ENCODE measurements at places on chromosomes 7 and 10.

GRCh38 chr10:37314862-37315261, 189.5 kb downstream of the ANKRD30A start:
- DNase-seq: no peak

- DNase-seq: no peak
Measured at GRCh38 chr7:39299695-39300094, 266.5 kb upstream of the YAE1 start.

GRCh38 chr10:7421526-7421925, 10.7 kb upstream of the SFMBT2 start:
- DNase-seq: peak; percentile 45

DNA sequence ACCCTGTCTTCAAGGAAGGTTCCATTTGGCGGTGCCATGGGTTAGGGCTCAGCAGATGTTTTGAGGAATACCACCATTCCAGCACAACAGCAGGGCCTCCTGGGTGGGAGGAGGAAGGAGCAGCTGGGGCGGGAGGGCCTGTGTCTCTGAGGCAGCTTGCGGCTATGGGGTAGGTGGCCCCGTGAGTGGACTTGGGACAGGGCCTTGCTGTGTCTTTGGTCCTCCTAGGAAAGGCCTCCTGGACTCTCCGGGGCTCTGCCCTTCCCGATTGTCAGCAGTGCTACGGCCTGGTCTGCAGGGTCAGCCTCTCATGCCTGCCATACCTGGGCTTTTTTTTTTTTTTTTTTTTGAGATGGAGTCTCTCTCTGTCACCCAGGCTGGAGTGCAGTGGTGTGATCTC, 96.7 kb downstream of the PAXIP1 start:
- no peak for DNase-seq

- DNase-seq: no peak
Measured at GRCh38 chr7:67743501-67743900, 746.9 kb downstream of the TYW1 start.

DNA sequence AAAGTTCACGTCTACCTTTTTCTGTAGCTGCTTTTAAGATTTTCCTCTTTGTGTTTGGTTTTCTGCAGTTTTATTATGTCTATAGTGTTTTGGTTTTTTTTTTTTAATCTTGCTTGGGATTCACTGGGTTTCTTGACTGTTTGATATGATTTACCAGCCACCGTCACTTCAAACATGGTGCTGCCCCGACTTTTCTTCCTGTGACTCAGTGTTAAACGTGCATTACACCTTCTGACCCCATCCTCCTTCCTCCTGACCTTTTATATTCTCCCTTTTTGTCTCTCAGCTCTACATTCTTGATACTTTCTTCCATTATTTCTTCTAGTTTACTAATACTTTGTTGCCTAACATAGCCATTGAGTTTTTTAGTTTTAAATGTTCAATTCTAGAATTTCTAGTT, 61.5 kb downstream of the GNA12 start:
- no peak for DNase-seq

GRCh38 chr10:86666538-86666937, 1.8 kb upstream of the LDB3 start:
- no peak for DNase-seq

GRCh38 chr10:62638062-62638477, 166.4 kb upstream of the ADO start:
- no peak for DNase-seq

- DNase-seq: no peak
Measured at GRCh38 chr7:85498031-85498430, 311.2 kb upstream of the SEMA3D start.

- no peak for DNase-seq
Measured at GRCh38 chr10:106384496-106384895, 780.0 kb downstream of the SORCS1 start.

- peak; percentile 70 for DNase-seq
Measured at GRCh38 chr10:3848005-3848774, 63.2 kb upstream of the KLF6 start.

DNA sequence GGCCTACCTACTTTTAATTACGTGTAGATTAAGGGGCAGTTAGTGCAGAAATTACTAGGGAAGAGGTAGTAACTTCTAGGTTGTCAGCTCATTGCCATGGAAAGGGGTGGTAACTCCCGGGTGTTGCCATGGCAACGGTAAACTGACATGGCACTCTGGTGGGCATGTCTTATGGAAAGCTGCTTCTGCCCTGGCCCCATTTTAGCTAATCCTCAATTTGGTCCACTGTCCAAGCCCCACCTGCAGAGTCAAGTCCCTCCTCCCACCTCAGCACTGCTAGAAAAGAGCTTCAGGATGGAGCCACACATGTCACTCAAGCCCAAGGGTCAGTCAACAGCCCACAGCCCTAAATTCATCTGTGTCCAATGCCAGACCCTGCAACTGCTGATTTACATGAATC, 7.5 kb upstream of the ZKSCAN1 start:
- no peak for DNase-seq

DNA sequence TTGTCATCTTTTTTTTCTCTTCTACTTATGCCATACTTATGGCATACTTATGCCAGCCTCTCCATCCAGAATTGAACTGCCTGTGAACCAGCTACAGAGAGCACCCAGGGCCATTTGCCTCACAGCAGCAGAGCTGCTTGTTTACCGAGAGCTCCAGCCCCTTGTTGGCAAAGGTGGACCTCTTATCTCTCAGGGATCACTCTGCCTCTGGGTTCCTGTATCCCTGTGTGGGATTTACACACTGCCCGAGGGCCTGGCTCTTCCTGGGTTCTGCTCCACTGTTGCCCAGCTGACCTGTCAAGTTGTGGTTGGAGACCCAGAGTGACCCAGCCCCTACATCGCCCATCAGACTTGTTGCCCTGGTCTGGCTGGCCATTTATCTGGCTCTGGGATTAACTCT, 22.3 kb downstream of the MRPS33 start:
- DNase-seq: no peak

- no peak for DNase-seq
Measured at GRCh38 chr10:89162596-89162995, 44.5 kb downstream of the CH25H start.

DNA sequence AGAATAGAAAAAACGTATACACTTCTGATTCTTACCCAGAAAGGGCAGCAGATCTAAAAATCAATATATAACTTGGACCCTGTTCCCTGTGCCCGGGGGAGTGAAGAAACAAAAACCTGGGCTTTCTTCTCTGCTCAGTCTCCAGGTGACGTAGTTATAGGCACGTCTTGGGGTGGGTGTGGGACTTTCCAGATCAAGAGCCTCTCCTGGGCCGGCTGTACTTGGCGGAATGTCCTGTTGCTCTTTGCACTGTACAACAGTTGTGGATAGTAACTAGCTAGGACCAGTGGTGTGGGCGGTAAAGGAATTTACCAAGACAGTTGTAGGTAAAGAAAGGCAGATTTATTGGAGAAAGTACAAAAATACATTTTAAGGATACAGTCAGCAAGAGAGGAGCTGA, 40.4 kb upstream of the STEAP4 start:
- DNase-seq: no peak

- DNase-seq: no peak
Measured at GRCh38 chr7:134714470-134715205, 64.8 kb upstream of the CALD1 start.

DNA sequence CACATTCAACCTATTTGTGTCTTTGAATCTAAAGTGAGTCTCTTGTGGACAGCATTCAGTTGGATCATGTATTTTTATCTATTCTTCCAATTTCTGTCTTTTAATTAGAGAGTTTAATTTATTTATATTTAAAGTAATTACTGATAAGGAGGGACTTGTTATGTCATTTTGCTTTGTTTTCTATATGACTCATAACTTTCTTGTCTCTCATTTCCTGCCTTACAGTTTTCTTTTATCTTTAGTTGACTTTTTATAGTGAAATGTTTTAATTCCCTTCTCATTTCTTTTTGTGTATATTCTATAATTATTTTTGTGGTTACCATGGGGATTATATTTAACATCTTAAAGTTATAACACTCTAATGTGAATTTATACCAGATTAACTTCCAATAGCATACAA, 7.3 kb upstream of the ZNF518A start:
- DNase-seq: no peak

DNA sequence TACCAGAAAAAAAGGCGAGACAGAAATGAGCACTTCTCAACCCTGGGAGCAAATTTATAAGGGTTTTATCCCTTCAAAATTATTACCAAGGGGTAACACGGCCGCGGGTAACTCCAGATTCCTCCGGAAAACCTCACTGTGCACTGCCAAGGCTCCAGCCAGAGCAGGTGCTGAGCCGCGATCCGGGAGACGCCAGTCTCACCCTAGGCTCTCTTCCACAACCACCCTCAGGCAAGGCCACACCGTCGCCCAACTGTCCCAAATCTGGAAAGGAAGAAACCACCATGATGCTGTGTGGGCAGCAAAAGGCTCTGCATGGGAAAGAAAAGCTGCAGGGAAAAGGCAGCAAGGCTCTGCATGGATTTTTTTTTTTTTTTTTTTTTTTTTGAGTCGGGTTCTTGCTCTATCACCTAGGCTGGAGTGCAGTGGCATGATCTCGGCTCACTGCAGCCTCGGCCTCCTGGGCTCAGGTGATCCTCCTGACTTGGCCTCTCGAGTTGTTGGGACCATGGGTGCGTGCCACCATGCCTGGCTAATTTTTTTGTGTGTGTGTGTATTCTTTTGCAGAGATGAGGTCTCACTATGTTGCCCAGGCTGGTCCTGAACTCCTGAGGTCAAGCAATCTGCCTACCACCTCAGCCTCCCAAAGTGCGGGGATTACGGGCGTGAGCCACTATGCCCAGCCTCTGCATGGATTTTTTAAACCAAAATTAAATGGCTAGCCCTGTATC, 39.0 kb downstream of the MAD1L1 start:
- no peak for DNase-seq

DNA sequence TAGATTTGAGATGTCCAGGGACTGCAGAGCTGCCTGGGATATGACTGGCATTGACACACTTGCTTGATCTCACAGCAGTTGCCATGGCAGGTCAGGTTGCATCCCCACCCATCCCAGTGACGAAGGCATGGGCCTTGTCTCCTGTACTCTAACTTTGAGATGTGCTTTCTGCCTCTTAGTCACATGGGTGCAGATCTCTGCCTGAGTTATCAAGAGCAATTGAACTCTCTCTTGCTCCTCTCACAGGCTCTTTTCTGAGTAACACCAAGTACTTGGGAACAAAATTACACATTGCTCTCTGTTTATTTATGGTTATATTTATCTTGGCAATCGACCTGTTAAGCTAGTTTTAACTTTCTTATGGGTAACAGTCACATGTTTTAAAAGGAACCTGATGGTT, 237.3 kb downstream of the NSUN6 start:
- no peak for DNase-seq

DNA sequence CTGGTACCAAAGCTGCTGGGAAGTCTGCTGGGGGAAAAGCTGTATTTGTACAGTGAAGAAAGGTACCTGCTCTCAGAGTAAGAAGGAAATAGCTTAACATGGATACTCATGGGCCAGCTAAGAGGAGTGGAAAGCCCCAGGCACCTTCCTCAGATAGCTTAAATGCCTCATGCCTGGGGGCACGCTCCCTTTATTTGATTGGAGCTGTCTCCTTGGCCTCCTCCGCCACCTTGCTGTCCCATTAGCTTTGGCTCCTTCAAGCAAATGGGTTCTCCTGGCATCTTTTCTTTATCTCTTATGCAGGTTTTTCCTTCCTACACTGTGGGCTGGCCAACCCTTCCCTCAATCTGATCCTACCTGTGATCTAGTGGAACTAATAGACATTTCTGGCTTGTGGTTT, 318.5 kb downstream of the SH2D4B start:
- no peak for DNase-seq

DNA sequence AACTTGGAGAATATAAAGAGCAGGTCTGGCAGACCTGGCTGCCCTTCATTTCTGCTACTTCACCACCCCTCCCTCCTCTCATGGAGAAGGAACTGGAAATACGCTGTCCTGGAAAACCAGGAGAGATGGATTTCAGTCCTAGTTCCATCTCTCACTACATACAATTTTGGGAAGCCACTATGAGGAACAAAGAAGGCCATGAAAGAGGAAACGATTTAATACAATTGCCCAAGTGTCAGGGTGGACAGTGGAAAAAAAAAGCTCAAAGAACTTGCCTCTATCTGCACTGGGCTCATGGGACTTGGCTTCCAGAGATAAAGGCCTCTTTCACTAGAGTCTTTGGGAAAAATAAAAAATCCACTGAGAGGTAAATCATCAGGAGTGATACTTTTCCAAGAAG, 561.7 kb downstream of the KCNMA1 start:
- no peak for DNase-seq

DNA sequence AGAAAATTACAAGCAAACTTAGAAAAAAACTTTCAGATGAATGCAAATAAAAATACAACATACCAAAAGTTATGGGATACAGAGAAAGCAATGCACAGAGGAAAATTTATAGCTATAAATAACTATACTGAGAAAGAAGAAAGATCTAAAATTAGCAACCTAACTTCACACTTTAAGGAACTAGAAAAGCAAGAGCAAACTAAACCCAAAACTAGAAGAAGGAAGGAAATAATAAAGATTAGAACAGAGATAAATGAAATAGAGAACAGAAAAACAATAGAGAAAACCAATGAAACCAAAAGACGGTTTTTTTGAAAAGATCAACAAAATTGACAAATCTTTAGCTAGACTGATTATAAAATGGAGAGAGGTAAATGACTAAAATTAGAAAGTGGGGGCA, 9.6 kb upstream of the STRA8 start:
- DNase-seq: no peak

GRCh38 chr7:123533553-123533917, 860 bp downstream of the IQUB start:
- DNase-seq: no peak

GRCh38 chr7:151735851-151736402, 141.0 kb downstream of the PRKAG2 start:
- DNase-seq: no peak

DNA sequence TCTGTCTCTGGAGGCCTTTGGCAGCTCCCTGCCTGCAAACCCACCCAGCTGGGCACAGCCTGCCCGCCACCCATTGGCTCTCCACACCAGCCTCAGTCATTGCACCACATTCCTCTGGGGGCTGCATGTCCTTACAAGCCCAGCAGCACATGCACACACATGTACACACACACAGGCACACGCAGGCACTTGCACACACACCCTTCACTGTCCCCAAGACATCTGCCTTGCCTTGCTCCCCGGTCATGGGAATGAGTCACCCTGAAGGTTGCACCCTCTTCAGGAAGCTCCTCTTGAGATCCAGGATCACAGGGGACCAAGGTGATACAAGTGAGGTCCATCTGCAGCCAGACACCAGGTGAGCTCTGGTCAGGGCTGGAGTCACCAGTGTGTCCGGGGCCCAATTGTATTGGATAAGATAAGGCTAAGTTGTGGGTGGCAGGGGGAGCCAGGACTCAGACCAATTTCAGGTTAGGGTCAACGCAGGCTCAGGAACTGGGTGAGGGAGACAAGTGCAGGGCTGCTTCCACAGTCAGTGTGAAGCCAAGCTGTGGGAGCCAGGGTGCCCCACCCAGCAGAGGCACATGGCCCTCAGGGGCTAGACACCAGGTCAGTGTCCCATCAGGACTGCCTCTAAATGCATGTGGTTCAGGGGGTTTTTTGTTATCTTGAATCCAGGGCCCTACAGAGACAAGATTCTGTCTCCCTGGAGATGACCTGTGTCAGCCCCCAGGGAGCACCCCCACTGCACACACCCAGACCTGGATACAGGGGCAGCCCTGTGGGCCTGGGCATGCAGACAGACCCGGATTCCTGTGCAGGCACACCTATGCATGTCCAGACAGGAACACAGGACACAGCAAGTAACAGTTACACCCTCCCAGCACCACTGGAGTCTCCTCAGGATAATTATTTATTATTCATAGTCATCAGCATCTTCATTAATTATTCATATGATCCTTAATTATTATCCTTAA, 33.8 kb downstream of the KCNH2 start:
- no peak for DNase-seq
